ENCODE measurements at places on chromosomes 5 and 9.

DNA sequence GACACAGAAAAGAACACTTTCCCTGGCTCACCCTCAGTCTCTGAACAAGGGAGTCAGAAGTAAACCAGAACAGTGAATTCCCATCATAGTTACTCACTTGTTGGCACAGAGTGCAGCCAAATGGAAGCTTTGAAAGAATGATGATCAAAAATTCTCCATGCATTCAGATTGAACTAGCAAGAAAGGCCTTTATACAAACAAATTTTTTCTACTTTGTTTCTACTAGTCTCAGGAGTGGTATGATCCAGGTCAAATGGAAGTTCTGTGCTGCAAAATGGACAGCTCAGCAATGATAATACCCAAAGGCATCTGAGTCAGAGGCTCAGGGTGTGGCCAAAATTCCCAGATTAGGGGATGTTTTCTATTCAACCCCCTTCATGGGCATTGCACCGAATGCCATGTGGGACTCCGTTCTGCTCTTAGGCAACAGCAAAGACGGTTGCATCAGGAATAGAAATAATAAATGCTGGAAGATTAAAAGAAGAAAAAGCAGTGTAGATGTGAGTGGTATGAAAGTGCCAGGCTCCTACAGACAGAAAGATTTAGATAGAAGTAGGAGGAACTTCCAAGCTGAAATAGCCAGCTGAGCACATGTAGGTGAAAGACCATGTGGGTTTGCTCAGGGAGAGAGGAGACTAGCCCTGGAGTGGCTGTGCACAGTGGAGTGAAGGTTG, 24.0 kb upstream of the ASPN start:
- DNase-seq = no peak

- DNase-seq = no peak
Observed at GRCh38 chr5:179241764-179242370, 103.4 kb downstream of the ADAMTS2 start.

DNA sequence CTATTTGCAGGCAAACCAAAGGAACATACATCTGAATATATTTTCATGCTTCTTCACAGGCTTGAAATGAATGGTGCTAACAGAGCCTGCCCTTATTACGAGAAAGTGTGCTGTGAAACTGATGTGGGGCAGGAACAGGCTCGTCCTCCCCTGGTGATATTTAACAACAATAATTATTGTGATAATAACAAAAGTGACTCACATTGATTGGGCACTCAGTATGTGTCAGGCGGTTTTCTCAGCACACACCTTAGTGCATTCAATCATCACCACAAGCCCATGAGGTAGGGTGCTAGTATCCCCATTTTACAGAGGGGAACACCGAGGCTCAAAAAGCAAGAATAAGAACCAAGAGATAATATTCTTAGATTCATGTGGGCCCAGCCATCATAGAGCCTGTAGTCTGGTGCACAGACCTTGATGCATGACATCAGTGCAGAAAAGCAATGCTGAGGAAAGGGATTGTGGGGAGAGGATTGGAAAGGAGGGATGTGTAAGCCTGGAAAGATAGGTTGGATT, 18.1 kb upstream of the BOD1 start:
- no peak for DNase-seq

DNA sequence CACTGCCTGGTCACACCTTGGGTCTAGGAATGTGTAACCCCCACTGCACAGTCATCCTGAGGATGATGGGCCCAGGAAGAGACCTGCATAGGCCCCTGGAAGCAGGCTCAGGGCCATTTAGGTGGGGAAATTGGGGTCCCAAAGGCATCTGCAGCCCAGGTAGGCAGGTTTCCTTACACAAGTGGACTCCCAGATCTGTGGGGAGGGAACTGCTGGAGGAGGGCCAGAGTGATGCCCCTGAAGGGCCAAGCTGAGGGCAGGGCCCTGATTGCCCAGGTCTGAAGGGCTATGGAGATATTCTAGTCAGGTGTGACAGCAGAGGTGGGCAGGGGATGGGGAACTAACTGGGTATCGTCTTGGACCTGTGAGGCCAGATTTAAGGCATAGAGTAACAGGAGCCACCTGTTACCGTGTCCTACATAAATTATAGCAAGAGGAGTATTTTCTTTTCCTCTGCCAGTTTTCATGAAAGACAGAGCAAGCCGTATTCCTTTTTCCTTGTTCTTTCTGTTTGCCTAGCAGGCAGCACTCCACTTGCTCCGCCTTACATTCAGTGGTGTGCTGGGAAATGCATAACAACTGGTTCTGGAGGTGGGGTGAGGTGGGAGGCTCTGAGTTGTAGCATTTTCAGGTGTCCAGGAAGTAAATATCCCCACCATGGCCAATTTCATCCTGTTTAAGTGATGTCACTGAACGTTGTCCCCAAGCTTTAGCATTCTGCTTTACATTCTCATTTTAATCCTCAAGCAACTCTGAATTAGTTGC, 41.3 kb downstream of the PPARGC1B start:
- DNase-seq = no peak

- DNase-seq = no peak
Observed at GRCh38 chr5:159241946-159242552, 21.0 kb upstream of the UBLCP1 start.

DNA sequence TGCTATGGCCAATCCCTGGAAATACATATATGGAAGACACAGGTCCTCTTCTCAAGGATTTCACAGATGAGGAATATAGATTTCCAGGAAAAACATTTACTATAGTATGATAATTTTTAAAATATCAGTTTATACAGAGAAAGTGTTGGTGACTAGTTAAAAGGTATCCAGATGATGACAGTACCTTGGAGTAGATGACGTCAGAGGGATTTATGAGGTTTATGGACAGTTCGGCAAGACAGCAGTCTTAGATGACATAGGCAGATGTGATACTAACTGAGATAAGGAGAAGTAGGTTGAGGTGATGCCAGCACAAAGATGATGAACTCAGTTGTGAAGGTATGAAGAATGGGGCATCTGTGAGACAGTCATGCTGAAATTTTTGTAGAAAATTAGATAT, 750.3 kb downstream of the PRELID2 start:
- DNase-seq = no peak

DNA sequence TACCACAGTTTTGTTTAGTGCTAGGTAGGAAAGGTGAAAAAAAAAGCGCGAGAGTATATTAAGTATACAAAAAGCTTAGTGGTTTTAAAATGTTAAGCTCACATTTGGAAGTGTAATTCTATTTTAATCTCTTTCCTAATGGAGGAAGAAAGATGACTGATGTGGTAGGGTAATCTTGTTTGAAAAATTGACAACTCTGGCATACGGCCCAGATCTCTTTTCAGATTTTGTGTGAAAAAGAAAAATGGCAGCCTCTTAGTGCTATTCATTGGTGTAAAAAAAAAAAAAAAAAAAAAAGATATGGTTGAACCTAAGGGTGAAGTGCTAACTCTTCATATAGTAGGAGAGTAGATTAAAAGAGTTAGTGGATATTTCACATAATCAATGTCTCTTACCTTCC, 108.0 kb downstream of the ZSWIM6 start:
- DNase-seq = no peak

DNA sequence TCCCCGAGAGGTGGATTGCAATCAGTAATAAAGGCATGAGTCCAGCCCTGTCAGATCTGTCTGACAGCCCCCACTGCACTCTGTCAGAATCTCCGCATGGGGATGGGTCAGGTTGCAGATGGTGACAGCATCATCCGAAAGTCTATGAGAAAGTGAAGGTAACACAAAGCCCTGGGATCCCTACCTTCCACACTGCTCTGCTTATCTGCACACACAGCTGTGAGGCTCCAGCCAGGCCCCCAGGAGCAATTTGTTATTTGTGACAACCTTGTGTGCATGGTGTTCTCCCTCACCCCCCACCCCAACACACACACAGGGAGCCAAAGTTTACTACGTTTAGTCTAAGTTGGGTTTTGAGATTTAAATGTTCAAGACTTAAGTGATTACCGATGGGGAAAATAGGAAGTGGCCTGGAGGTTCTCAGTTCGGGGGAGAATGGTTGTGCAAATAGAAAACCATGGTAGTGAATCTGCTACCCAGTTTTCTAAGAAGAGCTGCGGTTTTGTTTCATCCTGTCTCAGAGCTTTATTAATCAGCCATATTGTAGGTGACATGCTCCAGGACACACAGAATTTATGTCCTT, 92.7 kb downstream of the SV2C start:
- DNase-seq = no peak
